Caco-2 (cell line): ENCODE measurements at places on chromosomes 1 and 21.

DNA sequence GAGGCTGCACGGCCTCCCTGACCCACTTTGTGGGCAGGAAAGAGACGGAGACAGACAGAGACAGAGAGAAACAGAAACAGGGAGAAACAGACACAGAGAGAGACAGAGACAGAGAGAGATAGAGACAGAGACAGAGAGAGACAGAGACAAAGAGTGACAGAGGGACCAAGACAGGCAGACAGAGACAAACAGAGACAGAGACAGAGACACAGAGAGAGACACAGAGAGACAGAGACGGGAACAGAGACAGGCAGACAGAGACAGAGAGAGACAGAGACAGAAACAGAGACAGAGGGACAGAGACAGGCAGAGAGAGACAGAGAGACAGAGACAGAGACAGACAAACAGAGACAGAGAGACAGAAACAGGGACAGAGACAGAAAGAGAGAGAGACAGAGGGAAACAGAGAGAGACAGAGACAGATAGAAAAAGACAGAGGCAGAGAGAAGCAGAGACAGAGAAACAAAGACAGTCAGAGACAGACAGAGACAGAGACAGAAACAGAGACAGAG is 3.1 kb downstream of the COL6A1 start:
- no peak overlapping the region for H3K4me3 ChIP-seq
- DNase-seq = no peak
- no peaks in the 10 kb centered on the region for H3K27me3 ChIP-seq
- H3K4me1 ChIP-seq = peaks cover 4% of the 10 kb centered on the region; the same call in 1 of the 2 replicates
- H3K27ac ChIP-seq = no peak overlapping the region
- no peaks in the 10 kb centered on the region for H3K36me3 ChIP-seq

DNA sequence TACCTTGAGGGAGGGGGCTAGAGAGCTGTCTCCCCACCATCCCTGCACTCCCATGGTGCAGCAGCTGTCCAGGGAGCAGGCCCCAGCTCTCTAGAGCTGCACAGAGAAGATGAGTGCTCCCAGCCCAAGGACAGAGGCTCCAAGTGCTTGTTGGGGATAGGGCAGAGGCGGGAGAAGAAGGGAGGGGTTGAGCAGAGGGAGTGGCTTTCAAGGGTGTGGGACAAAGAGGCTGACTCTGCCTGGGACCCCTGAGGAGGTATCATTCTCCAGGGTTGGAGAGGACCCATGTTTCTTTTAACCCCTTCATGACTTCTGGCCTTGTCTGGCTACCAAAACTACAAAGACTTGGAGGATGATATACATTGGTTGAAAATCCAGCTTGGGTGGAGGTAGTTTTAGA is 14.6 kb downstream of the FOXD2 start:
- no peaks in the 10 kb centered on the region for H3K27me3 ChIP-seq
- H3K4me3 ChIP-seq = no peak overlapping the region
- no peaks in the 10 kb centered on the region for H3K36me3 ChIP-seq

GRCh38 chr1:94522304-94522703 is 19.3 kb downstream of the F3 start:
- no peaks in the 10 kb centered on the region for H3K27me3 ChIP-seq
- no peaks in the 10 kb centered on the region for H3K36me3 ChIP-seq
- no peak overlapping the region for H3K27ac ChIP-seq
- no peak overlapping the region for H3K4me3 ChIP-seq
- peaks cover 18% of the 10 kb centered on the region for H3K4me1 ChIP-seq

DNA sequence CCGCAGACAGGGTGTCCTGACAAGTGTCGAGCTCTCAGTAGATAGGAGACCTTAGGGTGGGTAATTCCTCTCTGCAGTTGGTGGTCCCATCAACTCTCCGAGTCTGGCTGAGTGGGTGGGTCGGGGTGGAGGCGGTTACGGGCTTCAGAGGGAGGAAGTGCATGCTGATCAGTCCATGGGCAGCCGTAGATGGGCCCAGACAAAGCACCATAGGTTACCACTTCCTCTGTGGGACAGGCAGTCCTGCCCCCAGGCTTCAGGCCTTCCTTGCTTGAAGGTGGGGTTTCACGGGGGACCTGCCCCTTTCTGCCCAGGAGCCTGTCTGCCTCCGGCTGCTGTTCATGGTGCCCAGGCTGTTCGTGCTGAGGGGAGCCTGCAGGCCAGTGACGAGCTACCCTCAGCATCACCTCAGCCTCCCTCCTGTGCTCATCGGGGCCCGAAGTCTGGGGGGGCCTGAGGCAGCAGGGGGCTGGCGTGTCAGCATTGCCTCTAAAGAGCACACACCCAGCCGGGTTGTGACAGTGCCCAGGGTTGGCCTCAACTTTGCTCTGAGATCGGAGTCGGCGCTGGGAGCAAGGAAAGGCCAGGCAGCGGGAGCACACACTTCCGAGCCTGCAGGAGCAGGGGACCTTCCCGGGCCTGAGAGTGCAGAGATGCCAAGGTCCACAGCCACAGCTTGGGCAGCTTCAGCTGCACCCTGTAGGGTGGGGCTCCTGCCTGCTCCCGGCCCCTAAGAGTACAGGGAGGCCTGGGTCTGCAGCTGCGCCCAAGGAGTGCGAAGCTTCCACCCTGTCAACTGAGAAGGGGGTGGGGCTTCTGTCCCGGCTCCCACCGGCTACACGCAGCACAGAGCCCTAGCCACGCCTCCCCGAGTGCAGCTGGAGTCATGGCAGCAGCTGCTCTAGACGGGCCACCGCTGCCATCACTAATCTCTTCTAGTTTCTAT is 225.4 kb upstream of the NRIP1 start:
- H3K27ac ChIP-seq = no peak overlapping the region
- DNase-seq = no peak
- H3K27me3 ChIP-seq = no peaks in the 10 kb centered on the region
- no peak overlapping the region for H3K4me3 ChIP-seq
- H3K36me3 ChIP-seq = no peaks in the 10 kb centered on the region

DNA sequence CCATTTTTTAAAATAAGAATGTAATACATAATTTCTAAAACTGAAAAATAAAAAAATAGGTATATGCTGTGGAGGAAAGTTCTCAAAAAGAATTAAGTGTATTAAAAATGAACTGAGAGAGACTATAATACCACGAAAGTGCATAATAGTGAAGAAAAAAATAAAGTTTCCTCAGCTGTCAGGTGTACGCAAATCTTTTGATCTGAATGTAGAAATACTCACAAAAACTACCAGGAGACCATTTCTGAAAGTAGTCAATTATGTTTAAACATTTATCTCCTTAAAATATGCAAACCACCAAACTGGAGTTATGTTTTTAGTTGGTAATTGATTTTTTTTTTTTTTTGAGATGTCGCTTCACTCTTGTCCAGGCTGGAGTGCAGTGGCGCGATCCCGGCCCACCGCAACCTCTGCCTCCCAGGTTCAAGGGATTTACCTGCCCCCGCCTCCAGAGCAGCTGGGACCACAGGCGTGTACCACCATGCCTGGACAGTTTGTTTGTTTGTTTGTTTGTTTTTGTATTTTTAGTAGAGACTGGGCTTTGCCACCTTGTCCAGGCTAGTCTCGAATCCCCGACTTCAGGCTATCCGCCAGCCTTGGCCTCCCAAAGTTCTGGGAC is 1169.2 kb upstream of the B3GALT2 start:
- H3K27ac ChIP-seq = no peak overlapping the region
- no peaks in the 10 kb centered on the region for H3K4me1 ChIP-seq
- DNase-seq = no peak
- H3K4me3 ChIP-seq = no peak overlapping the region
- no peaks in the 10 kb centered on the region for H3K36me3 ChIP-seq

GRCh38 chr1:243793298-243793697 is 56.7 kb downstream of the AKT3 start:
- peaks cover 8% of the 10 kb centered on the region; the same call in 1 of the 2 replicates for H3K4me1 ChIP-seq
- H3K4me3 ChIP-seq = no peak overlapping the region
- H3K27ac ChIP-seq = no peak overlapping the region

DNA sequence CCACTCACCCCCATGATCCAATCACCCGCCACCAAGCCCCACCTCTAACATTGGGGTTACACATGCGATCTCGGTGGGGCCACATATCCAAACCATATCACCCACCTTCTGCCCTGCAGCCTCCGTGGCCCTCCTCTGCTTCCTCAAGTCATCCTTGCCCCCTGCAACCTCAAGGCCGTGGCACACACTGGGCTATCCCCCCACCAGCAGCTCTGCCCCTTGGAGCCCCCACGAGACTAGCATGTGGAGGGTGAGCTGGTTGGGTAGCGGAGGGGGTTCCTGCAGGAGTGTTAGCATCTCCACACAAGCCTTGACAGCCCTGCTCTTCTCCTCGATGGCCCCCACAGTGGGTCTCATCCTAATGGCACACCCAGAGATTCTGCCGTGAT is 100.8 kb downstream of the TOMM20 start:
- no peak overlapping the region for H3K4me3 ChIP-seq
- no peaks in the 10 kb centered on the region for H3K27me3 ChIP-seq
- no peak for DNase-seq
- H3K4me1 ChIP-seq = 0 out of 2 replicates have a peak, but pooled peaks cover 8% of the 10 kb centered on the region
- H3K27ac ChIP-seq = no peak overlapping the region

- H3K27me3 ChIP-seq = no peaks in the 10 kb centered on the region
- no peak for DNase-seq
- no peaks in the 10 kb centered on the region for H3K4me1 ChIP-seq
- H3K36me3 ChIP-seq = no peaks in the 10 kb centered on the region
Observed at GRCh38 chr1:102897557-102897956, 210.8 kb downstream of the COL11A1 start.

- H3K27me3 ChIP-seq = no peaks in the 10 kb centered on the region
- H3K36me3 ChIP-seq = no peaks in the 10 kb centered on the region
- H3K4me1 ChIP-seq = no peaks in the 10 kb centered on the region
- no peak overlapping the region for H3K27ac ChIP-seq
Observed at GRCh38 chr1:231478019-231478785, 50.3 kb upstream of the TSNAX start.

DNA sequence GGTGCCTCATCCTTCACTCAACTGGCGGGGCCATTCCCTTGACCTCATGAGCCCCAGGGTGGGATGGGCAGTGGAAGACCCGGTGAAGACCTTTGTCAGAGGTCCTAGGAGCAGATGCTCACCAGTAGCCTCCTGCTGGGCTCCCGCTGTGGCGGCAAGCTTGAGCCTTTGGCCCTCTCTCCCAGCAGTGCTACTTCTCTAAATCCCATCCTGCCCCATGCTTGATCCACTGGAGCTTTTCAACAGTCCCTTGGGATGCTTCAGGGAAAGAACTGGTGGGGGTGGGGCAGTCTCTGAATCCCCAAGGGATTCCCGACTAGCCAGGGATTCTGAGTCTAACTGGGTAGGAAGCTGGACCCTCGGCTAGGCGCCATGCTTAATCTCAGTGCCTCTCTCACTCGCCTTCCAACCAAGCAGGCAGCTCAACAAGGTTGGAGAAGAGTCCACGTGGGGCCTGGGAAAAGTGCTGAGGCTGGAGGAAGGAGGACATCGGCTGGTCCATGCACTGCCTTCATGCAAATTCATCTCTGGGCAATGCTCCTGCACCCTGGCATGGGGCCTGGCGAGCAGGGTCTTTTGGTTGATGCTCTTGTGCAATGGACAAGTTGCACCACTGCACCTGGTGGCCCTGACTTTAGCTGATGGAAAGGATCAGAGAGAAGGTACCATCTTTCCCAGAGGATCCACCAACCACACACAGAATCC is 190.3 kb downstream of the GRIK3 start:
- no peak for DNase-seq
- no peak overlapping the region for H3K4me3 ChIP-seq
- no peaks in the 10 kb centered on the region for H3K36me3 ChIP-seq
- H3K4me1 ChIP-seq = no peaks in the 10 kb centered on the region
- no peak overlapping the region for H3K27ac ChIP-seq

DNA sequence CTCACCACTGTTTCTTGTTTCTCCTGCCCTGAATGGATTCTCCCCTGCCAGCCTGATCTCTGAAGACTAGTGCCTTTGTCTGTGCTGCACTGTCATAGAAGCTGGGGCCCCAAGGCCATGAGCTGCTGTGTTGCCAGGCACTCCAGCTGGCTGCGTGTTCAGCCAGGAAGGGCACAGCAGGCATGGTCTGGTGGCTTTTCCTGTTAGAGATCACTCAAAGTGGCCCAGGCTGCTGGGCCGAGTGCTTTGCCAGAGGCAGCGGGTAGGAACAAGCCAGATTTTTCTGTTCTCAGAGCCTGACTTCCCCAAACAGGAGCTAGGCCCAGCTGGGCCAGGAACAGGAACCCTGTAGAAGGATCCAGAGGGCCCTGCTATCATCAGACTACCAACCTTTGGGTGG is 5.2 kb downstream of the ADPRS start:
- H3K36me3 ChIP-seq = no peaks in the 10 kb centered on the region; the same call in 1 of the 2 replicates
- H3K4me3 ChIP-seq = no peak overlapping the region
- no peak for DNase-seq
- no peaks in the 10 kb centered on the region for H3K27me3 ChIP-seq
- no peak overlapping the region for H3K27ac ChIP-seq

DNA sequence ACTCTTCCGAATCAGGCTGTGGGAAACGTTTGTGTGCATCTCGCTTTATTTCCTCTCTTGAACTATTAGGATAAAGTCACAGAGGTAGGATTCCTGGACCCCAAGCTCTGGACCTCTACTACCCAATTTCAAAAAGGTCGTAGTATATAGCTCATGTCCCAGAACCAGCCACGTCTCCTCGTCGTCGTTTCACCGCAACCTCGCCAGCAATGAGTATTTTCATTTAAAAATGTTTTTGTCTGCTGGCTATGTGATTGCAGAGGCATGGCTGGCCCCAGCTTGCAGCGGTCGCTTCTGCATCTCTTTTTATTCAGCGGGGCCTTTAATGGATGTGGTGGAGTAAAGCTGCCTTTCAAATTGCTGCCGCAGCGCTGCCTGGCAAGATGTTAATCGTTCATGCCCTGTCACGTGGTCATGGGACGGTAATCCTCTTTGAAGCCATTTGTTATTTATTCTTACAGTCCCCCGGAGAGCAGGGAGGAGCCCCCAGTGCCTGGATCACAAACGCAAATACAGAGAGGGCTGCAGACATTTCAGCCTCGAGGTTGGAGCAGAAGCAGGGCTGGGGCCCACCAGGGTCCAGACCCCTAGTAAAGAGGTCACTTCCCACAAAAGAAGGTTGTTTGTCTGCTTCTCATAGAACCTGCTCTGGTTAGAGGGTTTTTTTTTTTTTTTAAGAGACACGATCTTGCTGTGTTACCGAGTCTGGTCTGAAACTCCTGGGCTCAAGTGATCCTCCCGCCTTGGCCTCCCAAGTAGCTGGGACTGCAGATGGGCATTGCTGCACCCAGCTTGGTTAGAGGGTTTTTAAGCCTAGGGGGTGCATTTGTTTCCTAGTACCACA is 11.6 kb upstream of the NPHP4 start:
- H3K4me1 ChIP-seq = peaks cover 3% of the 10 kb centered on the region
- H3K4me3 ChIP-seq = no peak overlapping the region
- no peaks in the 10 kb centered on the region for H3K27me3 ChIP-seq

- H3K4me3 ChIP-seq = no peak overlapping the region
- DNase-seq = no peak
- H3K4me1 ChIP-seq = no peaks in the 10 kb centered on the region
- no peaks in the 10 kb centered on the region for H3K27me3 ChIP-seq
- no peaks in the 10 kb centered on the region; the same call in 1 of the 2 replicates for H3K36me3 ChIP-seq
Observed at GRCh38 chr1:156524481-156524869, 23.9 kb upstream of the MEF2D start.

DNA sequence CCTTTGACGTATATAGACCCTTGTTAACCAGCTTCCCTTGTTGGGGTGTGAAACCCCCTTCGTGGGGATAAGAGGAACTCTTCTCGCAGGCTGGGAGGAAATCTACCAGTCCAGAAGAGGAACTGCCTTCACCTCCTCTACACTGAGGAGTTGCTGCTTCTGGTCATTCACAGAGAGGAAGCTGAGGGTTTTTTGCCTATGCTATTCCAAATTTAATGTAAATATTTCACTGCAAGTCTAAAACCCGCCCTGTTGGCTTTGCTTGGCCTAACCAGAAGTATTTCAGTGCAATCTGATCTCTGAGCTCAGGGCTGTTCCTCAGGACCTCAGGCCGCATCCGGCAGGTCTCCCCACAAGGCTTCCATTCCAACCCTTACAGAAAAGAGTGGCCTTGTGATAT is 150.1 kb downstream of the HIVEP3 start:
- no peak overlapping the region for H3K4me3 ChIP-seq
- DNase-seq = no peak
- H3K27me3 ChIP-seq = no peaks in the 10 kb centered on the region
- H3K27ac ChIP-seq = no peak overlapping the region
